ENCODE measurements at places on chromosomes 4 and X.

DNA sequence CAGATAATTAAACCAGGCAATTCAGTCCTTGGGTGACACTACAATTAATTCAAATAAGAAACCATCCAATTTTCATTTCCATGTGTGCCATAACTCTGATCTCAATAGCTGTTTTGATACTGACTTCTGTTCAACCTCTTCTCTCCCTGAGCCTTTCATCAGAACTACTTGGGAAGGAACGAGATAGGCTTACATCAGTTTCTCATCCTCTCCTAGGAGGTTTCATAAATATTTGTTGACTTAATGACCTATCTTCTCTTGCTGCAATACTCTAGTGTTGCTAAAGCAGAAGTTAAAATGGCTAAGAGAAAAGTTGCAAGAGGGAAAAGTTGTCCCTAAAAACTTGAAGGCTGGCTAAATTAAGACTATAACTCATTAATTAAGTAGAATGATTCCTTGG is 41.8 kb downstream of the PRKG2 start:
- DNase-seq, result no peak

- DNase-seq, result peak; percentile 71
These were observed 3.1 kb upstream of the NR3C2 start for GRCh38 chr4:148445071-148445859.

DNA sequence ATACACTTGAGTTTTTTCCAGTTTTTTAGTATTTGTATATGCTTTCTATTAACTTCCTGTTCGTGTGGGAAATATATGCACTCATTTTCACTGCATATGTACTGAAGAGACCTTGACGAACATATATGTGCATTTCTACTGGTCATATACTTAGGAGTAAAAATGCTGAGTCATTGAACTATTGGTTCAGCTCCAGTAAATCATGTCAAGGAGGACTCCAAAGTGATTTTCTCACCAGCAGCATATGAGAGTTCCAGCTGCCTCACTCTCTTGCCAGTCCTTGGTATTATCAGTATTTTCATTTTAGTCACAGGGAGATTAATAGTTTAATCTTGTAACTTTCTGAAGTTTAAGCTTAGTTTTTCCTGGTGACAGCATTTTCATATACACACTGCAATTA is 2750.2 kb downstream of the ARAP2 start:
- no peak for DNase-seq

DNA sequence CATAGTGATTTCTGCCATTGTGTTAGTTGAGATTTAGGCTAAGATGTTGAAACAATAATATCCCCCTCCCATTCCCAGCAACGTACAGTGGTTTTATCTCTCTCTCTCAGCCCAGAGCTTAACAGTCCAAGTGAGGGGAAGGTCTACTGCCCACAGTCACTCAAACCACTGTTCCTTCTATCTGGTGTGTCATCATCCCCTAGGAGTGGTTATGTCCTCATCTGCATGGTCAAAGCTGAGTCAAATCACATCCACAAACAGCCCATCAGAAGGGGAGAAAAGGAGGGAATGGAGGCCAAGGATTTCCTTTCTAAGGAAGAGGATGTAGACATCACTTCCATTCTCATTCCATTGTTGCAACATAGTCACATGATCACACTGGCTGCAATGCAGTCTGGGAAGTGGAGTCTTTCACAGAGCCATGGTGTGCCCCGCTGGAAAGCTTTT is 42.8 kb upstream of the CHRNA9 start:
- peak; percentile 10 for DNase-seq

DNA sequence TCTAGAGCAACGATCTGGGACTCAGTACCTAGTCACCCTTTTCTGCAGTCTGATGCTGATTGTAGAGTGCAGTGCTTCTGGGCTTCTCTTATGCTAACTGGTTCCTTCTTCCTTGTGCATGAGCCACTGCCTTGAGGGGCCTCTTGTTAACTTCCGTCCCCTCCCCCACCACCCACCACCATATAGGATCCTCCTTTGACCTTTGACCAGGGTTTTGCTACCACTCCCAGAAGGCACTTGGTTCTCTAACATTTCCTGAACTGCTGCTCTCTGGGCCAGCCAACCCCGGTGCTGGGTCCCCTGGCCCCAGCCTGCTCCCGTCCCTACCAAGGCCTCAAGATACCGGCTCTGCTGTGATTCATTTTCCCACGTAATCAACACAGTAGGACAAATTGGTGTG is 104.6 kb upstream of the KLF3 start:
- DNase-seq, result no peak

- no peak for DNase-seq
These were observed 691.3 kb upstream of the PCDH7 start for GRCh38 chr4:30028826-30029225.

DNA sequence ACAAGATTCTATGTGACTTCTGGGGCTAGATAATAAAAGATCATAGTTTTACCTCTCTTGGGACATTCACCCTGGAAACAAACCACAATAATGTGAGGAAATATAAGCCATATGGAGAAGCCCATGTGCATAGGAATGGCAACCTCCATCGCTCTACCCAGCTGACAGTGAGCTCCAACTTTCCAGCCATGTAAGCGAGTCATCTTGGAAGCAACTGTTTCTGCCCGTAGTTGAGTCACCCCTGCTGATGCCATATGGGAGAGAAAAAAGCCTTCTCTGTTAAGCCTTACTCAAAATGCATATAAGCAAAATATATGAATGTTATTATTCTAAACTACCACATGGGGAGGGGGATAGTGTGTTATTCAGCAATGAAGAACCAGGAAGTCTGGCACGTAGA is 31.4 kb upstream of the RELL1 start:
- DNase-seq, result no peak

DNA sequence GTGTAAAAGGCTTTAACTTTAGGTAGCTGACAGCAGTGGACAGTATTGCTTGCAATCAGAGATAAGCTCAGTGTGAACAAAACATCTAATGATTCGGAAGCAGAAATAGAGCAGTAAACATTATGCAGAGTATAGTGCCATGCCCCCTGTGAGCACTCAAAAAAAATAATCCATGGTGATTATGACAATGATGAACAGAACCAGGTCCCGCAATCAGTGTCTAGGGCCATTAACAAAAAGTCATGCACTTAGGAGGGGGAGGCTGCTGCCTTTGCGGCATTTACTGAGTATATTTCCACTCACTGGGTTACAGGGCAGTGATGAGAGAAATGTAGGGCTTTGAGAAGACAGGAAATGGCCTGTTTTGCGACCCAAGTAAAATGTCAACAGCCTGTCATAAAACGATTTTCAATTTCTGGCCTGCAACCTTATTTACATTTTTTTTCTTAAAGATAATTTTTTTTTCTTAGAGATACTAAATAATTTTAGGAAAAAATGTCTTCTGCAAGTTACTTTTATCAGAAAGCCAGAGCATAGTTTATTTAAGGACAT is 27.3 kb upstream of the NEIL3 start:
- peak; percentile 10 for DNase-seq

GRCh38 chrX:23788946-23789345 is 6.0 kb downstream of the SAT1 start:
- DNase-seq, result no peak

DNA sequence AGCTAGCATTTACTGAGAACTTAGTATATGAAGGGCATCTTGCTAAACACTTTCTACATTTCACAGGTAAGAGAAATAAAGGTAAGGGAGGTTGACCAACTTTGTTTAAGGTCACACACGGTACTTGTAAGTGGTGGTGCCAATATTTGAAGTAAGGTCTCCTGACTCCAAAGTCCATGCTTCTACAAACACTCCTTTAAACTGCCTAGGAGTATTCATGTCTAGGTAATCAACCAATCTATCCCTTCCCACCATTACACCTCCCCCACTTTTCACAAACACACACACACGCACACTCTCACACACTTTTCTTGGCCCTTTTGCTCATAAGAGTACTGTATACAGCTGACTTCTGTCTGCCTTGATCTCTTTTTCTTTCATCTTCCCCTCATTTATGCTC is 7.1 kb downstream of the BEX1 start:
- no peak for DNase-seq

DNA sequence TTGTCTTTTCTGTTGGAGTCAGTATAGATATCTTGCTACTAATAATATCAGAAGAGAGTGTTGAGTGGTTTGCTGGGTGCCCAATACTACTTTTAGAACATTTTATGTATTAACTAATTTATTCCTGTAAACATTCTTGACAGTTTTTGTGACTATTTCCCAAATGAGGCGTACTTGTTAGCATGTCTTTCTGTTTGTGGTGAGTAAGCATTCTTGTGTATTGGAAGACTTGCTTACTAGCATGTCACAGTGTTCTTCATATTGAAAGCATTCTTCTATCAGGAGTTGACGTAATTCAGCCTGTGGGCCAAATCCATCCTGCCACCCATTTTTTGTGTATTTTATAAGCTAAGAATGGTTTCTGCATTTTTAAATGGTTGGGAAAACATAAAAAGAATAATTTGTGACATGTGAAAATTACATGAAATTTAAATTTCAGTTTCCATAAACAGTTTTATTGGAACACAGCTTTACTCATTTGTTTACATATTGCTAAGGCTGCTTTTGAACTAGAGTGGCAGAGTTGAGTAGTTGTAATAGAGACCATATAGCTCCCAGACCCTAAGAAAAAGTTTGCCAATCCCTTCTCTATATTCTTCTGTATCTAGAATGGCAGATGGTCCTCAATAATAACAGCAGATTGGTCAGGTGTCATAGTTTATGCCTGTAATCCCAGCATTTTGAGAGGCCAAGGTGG is 20.4 kb downstream of the REPS2 start:
- DNase-seq, result no peak

- peak; percentile 60 for DNase-seq
These were observed 89.3 kb upstream of the MAML3 start for GRCh38 chr4:140243278-140243753.

GRCh38 chr4:129394635-129395034 is 298.7 kb downstream of the C4orf33 start:
- no peak for DNase-seq

DNA sequence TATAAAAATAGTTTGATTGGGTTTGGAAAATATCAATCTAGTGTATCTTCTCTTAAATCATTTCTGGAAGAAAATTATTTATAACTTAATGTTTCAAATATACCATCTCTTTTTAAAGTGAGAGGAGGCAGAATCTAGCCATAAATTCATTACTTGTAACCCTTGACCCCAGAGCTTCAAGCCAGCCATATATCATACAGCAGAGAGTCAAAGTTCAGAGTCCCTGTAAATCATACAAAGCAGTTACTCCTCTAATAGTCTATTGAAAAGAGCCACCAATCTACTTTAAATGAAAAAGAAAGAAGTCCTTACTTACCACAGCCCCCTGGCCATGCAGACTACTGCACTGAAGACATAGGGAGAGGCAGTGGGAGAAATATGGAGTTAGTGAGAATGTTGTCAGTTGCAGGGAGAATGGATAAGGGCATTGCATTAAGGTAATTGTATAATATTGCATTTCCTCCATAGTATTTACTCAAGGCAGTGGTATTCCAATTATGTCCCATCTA is 229.5 kb downstream of the NKX6-1 start:
- DNase-seq, result no peak

DNA sequence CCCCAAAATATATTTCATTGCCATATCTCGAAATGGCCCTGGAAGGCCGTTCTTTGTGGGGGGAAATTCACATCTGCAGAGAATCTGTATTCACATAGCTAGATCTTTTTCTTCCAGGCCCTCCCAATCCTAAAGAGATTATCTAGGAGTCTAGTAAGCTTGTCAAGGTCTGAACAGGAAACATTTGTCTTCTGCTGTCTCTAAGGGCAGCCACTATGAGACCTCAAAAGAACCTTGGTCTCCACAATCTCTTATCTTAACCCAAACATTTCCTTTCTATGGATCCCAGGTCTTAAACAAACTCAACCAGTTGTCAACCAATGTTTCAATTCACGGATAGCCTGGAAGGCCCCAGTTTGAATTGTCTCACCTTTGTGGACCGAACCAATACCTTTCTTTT is 45.0 kb downstream of the CRLF2 start:
- peak; percentile 8 for DNase-seq

- DNase-seq, result peak; percentile 46
These were observed 375 bp downstream of the FGFR3 start for GRCh38 chr4:1793496-1793840.

DNA sequence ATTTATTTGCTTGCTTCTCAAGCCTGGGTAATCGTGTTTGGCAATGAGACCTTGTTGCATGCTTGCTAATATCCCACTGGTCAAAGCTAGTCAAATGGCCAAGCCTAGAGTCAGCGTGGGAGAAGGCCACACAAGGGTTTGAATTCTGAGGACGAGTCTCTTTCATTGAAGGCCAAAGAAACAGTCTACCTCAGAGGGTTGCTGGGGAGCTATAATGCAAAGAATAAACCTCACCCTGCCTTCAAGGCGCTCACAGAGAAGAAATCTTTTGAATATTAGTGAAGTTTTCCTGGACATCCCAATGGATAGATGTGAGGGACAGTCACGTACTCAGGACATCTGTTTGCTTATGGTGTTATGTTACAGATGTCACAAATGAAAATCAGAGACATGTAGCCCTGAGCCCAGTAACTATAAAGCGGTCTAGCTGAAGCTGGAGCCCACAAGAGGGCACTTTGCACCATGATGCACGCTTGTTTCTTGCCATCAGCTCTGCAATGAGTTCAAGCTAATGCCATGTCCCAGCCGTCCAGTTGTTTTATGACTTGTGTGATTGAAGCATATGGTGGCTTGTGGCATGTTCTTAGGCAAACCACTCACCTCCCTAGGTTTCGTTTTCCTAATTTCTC is 1.1 kb upstream of the TLR3 start:
- peak; percentile 31 for DNase-seq

- no peak for DNase-seq
These were observed 26.2 kb downstream of the RFC1 start for GRCh38 chr4:39339968-39340367.

DNA sequence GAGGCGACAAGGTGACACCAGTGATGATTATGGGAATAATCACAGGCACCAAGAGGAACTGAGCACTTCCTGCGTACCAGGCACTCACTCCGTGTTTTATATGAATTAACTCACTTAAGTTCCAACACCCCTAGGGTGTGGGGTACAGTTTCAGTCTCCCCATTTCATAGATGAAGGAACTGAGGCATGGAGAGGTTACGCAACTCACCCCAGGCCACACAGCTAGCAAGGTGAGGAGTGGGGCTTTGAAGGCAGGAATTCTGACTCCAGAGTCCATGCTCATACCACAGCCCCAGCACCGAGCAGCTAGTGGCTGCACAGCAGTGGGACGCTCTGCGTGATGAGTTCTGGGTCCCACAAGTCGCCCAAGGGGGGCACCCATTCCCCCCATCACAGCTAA is 29.9 kb downstream of the PPP2R2C start:
- no peak for DNase-seq

- DNase-seq, result no peak
These were observed 751.8 kb upstream of the POU3F4 start for GRCh38 chrX:82756272-82756671.

DNA sequence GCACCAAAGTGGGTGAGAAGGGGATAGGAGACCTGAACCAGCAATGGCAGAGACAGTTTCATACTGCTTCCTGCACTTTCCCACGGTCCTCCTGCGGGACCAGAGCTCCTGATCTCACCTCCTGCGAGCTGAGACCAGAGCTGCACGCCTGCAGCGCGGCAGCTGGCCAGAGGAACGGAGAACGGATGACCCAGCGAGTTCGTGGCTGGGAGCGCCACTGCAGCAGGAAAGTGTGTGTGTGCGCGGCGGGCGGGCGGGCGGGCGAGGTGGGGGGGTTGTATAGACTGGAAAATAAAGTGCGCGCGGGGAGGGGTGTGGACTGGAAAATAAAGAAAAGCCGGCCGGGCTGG is 16.5 kb downstream of the MCF2 start:
- no peak for DNase-seq

Measured in dermis microvascular lymphatic vessel endothelial cell (primary cell).